ENCODE measurements at places on chromosomes 12 and 14.

GRCh38 chr14:77574446-77575115 is 41.9 kb downstream of the SPTLC2 start:
- no peak for DNase-seq

- DNase-seq, result no peak
Observed at GRCh38 chr14:89563471-89563870, 146.4 kb upstream of the FOXN3 start.

- no peak for DNase-seq
Observed at GRCh38 chr12:131883521-131883900, 10.9 kb upstream of the ULK1 start.

- no peak for DNase-seq
Observed at GRCh38 chr14:99203080-99203479, 68.9 kb downstream of the BCL11B start.

DNA sequence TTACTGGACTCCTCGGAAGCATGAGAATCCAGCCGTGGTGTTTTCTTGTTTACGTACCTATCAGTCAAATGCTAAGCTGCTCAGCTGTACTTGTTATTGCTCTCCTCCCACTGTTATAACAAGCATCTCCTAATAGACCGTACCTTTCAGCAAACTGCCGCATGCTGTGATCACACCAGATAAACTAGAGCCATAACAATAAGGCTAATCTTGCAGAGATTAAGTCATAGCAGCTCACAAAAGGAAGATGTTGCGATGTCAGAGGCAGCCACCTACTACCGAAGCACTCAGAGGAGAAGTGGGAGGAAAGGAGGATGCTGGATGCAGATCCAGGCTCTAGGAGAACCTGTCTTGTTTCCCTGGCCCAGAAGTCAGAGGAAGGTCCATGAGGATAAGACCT is 196.0 kb downstream of the GALC start:
- no peak for DNase-seq

DNA sequence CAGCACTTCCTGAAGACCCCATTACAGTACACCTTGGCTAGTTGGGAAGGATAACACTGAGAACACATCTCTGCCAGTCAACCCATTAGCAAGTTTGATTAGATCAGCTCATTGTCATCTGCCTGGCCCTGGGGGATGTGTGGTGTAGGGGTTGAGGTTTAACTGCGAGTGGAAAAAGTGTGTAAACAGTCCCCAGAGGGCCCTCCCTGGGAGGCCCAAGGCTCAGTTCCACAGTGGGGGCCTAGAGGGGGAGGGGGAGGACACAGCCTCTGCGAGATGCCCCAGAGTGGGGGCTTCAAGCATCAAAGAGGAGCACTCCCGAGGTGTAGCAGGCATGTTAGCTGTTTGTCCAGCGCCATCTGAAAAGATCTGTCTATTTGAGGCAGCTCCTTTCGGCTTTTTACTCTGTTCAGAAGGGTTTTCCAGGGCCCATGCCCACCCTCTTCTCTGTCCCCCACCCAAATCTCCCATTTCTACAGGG is 344 bp downstream of the LPAR5 start:
- DNase-seq, result no peak
